ENCODE measurements at places on chromosomes 6 and 20.
A peak's percentile ranks its signal among the peaks of the same experiment; 100 is the strongest.

DNA sequence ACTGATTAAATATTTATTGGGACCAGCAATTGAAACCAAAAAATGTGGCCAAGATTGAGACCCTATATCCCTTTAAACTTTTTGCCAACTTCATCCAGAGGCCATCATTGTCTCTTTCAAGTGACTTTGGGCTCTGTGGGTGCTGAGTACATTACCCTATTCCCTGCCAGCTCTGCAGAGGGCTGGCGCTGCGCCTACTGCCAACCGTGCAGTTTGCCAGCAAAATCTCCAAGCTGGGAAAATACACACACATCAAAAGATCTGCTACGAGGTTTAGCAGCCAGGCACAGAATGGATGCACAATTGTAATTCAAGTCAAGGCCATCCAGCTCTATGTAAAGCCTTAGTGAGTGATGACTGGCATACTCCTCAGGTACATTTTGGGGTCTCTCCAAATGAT, 125.0 kb downstream of the CBLN4 start:
- DNase-seq = no peak

- DNase-seq = no peak
Measured at GRCh38 chr6:36501686-36502085, 45.6 kb downstream of the STK38 start.

DNA sequence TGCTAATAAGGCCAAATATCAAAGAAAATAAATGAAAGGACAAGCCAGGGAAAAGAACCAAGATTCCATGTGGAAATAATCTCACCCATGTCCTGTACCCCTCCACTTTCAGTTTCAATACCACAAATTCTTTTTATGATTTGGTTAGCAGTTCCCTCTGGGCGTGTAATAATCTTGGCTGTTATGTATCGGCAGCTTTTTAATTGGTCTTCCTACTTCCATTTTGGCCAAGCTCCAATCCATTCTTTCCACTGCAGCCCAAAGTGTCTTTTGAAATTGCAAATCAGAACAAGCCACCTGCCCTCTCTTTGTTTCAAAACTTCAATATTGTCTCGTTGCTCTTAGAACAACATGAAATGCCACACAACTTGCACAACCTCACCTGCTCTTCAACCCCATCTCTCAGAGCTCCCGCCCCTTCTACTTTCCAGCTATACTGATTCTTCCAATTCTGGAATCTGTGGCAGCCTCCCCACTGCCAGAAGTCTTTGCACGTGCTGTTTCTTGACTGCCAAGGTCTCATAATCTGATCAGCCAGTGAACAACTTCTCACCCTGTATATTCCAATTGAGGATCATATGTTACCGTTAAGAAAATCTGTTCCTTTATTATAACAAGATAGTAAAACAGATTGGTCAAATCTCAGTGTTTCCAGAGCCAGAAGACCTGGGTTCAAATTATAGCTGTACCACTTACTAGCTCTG, 354.5 kb downstream of the CBLN4 start:
- DNase-seq = no peak

DNA sequence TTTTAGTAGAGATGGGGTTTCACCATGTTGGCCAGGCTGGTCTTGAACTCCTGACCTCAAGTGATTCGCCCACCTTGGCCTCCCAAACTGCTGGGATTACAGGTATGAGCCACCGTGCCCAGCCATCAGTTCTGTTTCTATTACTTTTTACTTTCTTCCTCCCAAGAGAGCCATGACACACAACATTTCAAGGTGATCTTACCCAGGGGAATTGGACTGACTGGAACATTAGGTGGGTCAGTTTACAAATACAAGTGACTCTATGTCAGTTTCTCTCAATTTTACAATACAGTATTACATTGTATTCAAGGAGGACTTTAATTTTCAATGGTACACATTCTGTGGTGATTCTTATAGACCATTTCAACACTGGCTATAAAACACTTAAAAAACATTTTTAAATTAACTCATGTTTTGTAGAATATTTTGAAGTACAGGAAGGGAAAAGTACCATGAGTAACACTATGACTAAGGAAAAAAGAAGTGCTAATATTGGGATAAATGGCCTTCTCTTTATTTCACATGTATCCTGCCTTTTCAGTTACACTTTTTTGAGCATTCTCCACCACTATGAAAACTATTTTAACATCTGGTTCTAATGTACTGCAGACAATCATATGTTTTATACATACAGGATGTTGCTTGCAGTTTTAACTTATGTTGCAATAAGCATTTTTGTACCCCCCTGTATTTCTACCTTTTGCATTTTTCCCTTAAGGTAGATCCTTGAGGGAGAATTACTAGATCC, 8.4 kb downstream of the TPBG start:
- DNase-seq = no peak

- DNase-seq = peak; percentile 59
Measured at GRCh38 chr20:31608251-31608945, 3.3 kb downstream of the ID1 start.
